HS-27A (cell line): ENCODE measurements at places on chromosomes 4 and X.

- no peak for DNase-seq
Observed at GRCh38 chr4:128355305-128355704, 67.7 kb upstream of the PGRMC2 start.

- DNase-seq = no peak
Observed at GRCh38 chrX:144738246-144738645, 509.1 kb upstream of the SPANXN1 start.

GRCh38 chr4:13543839-13544605 lies at the start of gene NKX3-2:
TSS of gene NKX3-2 (minus strand) at chr4:13544508. CDS start at chr4:13544414, 94 bp downstream.
- no peak for DNase-seq

- DNase-seq = no peak
Observed at GRCh38 chrX:112935029-112935428, 94.4 kb upstream of the AMOT start.

DNA sequence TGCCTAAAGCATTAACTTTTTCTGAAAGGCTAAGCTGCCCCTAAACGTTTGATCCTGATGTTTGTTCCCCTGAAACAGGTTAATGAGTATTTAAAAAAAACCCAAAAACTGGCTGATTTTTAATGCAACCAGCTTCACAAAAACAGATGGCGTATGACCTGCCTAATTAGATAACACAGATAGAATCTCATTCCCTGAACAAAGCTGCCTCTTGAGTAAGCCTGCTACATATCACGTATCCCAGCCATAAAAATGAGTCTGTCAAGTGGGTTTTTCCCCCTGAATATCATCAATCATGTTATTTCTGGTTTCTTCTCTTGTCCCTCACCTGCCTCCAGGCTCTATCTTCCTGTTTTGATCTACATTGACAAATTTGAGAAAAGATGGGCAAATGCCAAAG lies 154.2 kb upstream of the FAM9B start:
- DNase-seq = no peak
